ENCODE measurements at places on chromosomes 1 and 21.

GRCh38 chr21:46205766-46206162 is 21.5 kb upstream of the SPATC1L start:
- no peak for DNase-seq

GRCh38 chr21:29194847-29195246 is 64.4 kb downstream of the MAP3K7CL start:
- DNase-seq, result no peak

- DNase-seq, result no peak
These were observed 135.4 kb downstream of the DMRTB1 start for GRCh38 chr1:53594391-53595180.

DNA sequence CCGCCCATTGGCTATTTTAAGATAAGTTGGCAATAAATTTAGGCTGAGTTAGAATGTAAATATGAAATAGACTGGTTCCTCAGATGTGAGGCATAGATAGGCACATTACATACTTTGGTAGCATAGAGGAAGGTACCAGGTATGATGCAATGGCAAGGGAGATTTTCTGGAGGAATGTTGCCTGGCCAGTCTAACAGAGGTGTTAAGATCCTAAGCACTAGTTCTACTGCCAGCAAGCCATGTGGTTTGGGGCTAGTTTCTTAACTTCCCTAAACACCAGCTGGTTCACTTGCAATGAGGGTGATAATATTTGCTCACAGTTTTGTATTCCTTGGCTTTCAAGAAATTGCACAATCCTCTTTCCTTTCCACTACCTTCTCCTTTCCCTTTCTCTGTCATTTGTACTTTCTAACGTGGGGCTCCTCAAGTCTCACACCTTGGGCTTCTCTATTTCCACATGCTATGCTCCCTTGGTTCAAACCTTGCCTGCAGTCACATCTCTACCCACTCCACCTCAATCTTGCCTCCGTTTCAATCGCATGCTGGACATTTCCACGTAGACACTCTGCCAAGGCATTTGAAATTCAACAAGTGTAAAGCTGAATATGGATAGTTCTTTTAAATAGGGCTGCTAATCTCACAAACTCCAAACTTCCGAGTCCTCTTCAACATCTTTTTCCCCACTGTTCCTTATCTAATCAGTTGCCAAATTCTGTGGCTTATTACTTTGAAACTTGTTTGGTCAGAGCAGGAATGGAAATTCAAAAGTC is 4.7 kb upstream of the CD55 start:
- no peak for DNase-seq

DNA sequence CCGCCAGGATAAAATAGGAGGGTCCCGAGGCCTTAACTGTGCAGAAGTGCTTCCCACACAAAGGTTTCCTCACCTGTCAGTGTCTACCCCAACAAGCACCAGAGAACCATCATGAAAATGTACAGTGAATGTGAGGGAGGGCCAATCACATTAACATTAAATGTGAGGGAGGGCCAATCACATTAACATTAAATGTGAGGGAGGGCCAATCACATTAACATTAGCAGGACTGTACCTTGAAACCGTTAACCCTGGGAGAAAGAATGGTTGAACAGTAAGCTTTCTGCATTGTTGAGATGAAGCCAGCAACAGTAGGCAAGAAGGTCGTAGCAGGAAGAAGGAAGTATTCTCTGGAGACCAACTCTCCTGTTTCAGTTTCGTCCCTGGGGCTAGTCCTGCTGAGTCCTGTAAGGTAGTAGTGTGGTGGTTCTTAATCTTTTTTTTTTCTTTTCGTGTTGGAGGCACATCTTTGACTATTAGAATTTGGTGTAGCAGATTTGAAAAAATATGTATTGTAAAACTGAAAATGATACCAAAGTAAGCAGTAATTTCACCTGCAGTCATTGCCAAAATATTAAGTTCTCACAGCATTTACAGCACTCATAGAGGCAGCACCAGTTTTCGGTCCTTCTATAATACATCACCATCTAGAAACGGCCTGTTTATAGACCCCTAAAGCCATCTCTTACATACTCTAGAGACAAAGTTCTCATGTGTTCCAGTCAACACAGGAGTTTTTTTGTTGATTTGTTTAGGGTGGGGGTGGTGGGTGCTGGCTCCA is 98.6 kb upstream of the PPP2R5A start:
- DNase-seq, result no peak

DNA sequence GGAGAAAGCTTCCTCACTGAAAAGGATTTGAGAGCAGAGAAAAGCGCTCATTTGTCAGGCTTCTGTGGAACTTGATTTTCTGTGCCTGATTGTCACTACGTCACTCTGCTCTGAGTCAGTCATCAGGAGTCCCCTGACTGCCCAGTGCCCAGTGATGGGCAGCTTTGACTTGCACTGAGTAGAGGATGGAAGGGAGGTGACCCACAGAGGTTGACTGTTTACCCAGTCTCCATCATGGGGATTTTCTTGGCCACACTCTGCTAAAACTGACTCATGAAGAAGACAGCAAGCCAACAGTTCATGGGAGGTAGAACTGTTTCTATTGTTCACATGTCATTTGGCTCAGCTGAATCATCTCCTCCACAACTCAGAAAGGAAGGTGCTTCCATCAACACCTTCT is 82.1 kb upstream of the DUSP10 start:
- no peak for DNase-seq

DNA sequence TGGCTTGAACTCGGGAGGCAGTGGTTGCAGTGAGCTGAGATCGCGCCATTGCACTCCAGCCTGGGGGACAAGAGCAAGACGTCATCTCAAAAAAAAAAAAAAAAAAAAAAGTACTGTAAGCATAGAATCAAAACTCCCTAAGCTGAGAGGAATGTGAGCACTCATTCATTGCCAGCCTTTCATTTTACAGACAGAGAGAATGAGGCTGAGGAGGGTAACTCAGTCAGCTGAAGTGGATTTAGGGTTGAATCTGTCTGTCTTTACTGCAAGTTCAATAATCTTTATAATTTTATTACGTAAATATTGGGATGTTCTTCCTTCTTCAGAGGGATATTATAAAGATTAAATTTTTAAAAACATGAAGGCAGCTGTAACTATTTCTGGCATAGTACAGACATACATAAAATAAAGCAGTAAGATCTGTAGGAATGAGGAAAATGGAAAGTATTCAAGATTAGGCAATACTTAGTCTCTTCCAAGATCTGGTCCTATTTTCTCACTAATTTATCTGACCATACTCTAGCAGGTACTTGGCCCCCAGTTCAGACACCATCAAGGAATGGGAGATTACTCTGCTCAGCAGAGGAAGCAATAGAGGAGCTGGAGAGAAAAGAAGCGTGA is 24.1 kb upstream of the MNDA start:
- no peak for DNase-seq

GRCh38 chr1:39412892-39413291 is 78.5 kb upstream of the BMP8A start:
- DNase-seq, result no peak

DNA sequence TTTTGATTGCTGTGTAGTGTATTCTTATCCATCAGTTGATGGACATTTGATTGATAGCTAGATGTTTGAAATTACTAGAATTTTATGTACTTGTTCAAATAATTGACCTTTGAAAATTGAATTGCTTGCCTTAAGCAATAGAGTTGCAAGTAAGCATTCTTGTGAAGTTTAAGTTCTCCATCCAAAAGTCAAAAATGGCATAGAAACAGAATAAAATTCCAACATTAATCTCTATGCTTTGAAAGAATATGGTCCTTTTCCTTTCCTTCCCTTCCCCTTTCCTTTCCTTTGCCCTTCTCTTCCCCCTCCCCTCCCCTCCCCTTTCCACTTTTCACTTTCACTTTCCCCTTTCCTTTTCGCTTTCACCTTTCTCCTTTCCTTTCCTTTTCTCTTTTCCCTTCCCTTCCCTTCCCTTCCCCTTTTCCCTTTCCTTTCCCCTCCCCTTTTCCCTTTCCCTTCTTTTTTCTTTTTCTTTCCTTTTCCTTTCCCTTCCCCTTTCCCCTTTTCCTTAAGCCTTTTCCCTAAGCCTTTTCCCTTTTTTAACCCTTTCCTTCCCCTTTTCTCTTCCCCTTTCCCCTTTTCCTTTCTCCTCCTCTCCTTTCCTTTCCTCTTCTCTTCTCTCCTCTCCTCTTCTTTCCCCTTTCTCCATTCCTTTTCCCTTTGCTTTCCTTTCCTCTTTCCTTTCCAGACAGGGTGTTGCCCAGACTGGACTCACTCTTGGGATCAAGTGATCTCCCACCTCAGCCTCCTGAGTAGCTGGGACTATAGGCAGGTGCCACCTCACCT is 67.4 kb downstream of the SASS6 start:
- DNase-seq, result no peak

- DNase-seq, result no peak
These were observed 8.3 kb upstream of the SYT14 start for GRCh38 chr1:209929751-209930150.

DNA sequence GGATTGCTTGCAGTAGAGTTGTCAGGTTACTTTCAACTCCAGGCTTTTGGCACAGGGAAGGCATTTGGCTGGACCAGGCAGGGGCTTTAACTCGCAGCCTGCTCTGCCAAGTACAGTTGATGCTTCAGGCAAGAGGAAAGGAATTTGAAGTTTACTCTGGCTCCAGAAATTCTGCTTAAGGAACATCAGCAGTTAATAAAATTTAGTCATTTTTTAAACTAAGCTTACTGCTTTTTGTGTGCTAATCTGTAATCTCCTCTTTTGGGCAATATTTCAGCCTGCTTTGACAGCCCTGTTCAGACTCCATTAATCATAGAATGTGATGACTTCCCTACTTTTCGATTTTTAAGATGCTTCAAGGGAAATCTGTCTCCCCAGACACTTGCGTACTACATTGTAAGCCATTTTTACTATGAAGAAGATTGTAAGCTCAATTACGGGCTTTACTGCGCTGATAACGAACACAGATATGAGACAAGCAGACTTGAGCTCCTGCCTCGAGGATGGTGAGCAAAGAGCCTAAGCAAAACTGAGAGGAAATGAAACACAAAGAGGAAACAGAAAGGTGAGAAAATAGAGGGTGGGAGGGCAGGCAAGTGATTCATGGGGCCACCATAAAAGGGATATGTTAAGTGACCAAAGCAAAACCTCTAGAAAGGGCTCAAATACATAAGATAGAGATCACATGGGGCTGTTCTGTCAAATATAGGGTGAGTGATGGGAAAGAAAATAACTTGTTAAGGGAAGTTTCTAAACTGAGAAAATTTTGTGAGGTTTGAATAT is 76.6 kb upstream of the VAV3 start:
- peak; percentile 10 for DNase-seq

DNA sequence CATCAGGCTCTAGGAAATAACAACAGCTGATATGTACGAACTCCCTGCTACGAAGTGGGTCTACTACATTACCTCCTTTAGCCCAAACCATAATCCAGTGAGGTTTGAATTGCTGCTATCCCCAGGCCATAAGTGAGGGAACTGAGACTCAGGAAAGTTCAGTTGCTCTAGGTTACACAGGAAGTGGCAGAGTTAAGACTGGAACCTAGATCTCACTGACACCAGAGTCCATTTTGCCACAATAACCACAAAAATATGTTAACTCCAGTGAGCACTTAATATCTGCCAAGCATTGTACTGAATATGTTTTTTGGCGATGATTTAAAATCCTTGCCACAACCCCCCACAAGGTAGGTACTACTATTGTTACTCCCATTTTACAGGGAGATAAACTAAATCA is 8.9 kb upstream of the TADA1 start:
- no peak for DNase-seq
